Sigmoid colon (tissue), 7 donors: ENCODE measurements at places on chromosomes 12 and 14. TPM values are rescaled to one million over a fixed set of nuclear protein-coding genes. Genes with fewer than 3 reads are reported as not detected.

PSME2 gene
- 26.2 TPM for total RNA-seq

LRP1 gene
- 262 TPM for total RNA-seq

ADAM21 gene
- total RNA-seq = not detected

DNA sequence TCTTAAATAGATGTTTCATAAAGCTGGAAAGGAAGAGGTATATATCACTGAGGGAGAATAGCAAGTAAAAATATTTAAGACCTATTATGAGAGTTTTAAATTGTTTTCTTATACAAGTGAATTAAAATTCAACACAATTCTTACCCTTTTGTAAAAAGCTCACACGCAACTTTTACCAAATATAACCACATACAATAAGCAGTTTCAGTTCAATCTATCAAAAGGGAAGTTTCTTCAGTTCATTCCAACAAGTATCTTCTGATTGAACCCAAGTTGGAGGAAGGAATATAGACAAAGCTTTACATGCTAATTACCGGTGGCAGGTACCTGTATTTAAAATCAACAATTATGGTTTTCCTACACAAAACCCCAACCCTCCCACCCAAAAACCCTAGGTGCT is 41.1 kb downstream of the GTF2A1 start:
- no peak for DNase-seq

DNA sequence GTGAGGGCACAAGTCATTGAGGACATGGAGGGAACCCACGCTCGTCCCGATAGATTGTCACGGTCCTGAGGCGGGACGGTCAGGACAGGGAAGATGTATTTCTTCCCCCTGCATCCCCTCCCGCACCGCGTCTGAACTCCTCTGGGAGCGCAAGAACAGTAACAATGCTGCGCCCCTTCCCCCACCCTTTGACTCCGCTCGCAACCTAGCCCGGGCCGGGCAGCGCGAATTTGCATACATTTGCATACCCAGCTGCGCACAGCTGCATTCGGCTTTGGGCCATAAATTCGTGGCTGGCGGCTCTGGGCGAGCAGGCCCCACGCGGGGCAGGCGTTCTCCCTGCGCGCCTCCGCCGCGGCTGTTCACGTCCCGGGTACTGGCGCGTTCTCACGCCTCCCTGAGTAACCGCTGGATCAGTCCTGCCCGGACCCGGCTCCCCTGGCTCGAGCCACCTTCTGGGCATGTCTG is 29.0 kb upstream of the SMUG1 start:
- no peak for DNase-seq

DNA sequence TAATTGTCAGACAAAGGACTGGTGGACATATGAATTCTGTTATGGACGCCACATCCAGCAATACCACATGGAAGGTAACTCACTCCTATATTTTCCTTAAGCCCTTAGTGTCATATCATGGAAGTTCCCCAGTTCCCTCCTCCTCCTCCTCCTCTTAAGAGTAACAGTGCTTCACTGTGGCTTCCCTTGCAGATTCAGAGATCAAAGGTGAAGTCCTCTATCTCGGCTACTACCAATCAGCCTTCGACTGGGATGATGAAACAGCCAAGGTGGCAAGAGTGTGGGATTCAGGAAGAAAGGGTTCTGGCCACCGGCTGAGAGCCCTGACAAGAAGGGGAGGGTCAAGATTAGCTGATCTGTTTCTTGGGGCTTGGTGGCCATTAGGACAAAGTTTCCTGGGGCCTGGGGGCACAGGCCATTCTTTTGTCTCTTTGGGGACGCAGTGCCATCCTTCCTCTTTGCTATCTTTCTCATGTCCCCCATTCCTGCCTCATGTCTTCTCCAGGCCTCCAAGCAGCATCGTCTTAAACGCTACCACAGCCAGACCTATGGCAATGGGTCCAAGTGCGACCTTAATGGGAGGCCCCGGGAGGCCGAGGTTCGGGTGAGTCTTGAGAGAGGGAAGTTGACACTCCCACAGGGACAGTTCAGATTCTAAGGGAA is 2.0 kb downstream of the OS9 start:
- DNase-seq = no peak

- DNase-seq = no peak
Measured at GRCh38 chr12:91663744-91664143, 481.1 kb upstream of the DCN start.

DNA sequence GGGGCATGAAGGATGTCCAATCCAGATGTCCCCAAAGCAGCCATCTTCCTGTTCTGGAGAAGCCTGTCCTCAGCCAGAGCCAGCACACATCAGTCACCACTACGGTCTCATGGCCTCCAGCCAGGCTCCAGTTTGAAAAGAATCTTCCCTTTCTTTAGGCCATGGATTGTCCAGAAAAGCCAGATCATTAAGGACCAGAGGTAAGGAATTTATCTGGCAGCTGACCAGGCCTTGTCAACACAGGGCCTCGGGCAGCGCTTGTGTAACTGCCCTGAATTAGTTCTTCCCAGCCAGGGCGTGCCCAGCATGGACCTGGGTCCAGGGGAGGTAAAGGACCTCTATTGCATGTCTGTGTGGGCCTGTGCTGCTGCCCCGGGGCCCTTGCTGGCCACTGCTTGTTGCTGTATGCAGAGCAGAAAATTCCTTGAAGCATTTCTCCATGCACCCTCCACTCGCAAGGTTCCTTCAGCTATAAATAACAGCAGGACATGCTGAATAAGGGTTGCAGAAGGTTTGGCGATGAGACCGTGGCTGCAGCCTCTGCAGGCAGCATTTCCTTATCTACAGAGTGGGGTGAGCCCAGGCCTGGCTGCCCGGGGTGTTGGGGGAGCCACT is 21.7 kb upstream of the VPS37B start:
- peak; percentile 66 for DNase-seq

DNA sequence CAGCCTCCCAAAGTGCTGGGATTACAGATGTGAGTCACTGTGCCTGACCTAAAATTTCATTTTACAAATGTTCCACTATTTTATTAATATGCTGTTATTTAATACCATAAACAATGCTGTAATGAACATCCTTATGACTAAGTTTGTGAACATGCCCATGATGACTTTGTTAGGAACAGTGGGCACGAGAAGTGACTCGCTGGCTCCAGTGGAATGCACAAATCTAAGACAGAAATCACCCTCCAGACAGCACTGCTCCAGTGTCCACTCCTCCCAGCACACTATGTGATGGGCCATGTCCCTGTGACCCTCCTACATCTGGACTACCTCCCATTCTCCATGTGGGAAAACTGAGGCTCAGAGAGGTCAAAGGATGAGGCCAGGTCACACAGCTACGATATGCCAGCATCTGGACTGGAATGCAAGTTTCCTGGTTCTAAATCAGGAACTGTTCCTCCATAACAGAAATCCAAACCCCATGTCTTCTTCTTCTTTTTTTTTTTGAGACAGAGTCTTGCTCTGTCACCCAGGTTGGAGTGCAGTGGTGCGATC is 57.9 kb downstream of the GPR68 start:
- DNase-seq = no peak

GRCh38 chr12:120470150-120470784 is 719 bp upstream of the SRSF9 start:
- no peak for DNase-seq

GRCh38 chr12:6584293-6584692 is 16.2 kb upstream of the NOP2 start:
- no peak for DNase-seq

- DNase-seq = peak; percentile 81
Measured at GRCh38 chr12:54207539-54208294, 18.9 kb upstream of the SMUG1 start.

DNA sequence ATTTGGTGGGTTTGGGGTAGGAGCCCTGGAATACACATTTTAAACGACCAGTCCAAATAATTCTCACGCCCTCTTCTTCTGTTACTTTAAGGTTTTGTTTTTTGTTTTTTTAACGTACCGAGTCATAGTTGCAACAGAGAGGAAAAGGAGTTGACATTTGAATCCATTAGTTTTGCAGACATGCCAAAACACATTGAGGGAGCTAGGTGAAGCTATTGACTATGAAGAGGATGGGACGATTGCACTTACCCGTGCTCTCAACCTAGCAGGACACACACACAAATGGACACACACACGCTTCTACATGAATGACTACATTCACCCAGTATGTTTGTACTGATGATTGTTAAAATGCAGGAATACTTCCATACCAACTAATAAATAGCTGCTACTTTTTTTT is 54.3 kb upstream of the CIT start:
- no peak for DNase-seq

- no peak for DNase-seq
Measured at GRCh38 chr12:53752621-53753020, 842 bp upstream of the CISTR start.

GRCh38 chr14:99728231-99728920 is 44.3 kb downstream of the CYP46A1 start:
- DNase-seq = peak; percentile 68

GRCh38 chr14:93752980-93753561 is 35.2 kb downstream of the PRIMA1 start:
- peak; percentile 86 for DNase-seq

- DNase-seq = no peak
Measured at GRCh38 chr14:105315941-105316576, 1.5 kb downstream of the PACS2 start.
